ENCODE measurements at places on chromosomes 2 and 18.

DNA sequence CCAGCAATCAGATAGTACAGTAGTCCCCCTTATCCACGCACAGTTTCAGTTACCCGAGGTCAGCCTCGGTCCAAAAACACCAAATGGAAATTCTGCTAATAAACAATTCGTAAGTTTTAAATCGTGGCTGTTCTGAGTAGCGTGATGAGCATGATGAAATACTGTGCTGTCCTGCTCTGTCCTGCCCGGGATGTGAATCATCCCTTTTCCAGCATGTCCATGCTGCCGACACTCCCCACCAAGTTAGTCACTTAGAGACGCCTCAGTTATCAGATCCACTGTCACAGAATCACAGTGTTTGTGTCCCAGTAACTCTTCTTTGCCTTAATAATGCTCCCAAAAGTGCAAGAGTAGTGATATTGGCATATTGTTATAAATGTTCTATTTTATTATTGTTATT lies 62.1 kb downstream of the MEX3C start:
- no peak for DNase-seq

DNA sequence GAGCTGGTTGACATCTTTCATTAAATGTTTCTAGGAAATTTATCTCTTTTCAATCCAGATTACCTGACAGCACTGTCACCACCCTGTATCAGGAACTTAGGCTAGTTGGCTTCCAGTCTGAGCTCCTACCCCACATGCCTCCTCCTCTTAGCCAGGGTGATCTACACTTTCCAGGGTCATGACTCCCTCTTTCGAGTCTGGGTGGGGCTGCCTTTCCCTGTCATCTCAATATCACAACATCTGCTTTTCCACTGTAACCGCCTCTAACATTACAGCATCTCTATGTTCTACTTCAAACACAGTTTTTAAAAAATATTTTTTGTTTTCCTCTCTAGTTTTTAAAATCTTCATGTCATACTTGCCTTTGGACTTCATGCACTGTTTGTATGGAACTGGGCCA lies 129.2 kb downstream of the RBMS1 start:
- DNase-seq: no peak

- DNase-seq: no peak
Observed at GRCh38 chr2:220078439-220078838, 451.0 kb downstream of the SLC4A3 start.

DNA sequence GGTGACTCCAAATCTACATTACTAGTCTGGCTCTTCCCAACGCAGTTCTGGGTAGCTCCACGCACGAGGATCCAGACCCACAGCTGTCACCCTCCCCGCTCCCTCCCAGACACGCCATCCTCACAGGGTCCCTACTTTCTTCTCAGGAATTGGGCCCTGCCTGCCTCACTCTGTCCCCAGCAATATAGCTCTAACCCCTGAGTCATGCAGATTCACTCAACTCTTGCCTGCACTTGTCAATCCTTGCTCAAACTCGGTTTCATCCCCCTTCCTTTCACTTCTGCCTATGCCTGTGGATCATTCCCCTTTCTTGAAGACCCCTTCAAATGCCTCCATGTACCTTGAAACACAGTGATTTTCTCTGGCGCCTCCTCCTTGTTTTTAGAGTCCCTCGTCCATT lies 5.0 kb downstream of the ST8SIA5 start:
- DNase-seq: no peak

- DNase-seq: no peak
Observed at GRCh38 chr2:241509155-241509784, 886 bp upstream of the STK25 start.

GRCh38 chr2:143070704-143071103 lies 58.5 kb upstream of the ARHGAP15 start:
- DNase-seq: no peak

DNA sequence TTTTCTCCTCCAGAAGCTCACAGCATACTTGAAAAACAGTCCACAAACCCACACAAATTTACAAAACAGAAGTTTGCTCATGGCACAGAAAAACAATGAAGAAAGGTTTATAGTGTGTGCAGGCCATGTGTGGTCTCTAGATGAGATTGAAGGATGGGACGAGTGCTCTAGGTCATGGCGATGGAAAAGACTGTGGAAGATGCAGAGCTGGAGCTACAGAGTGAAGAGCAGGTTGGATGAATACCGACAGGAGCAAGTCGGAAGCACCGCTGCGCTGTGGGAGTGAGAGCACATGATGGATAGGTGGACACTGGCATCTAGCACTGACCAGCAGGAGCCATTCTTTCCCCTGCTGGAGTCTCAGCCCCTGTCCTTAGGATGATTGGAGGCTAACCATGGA lies 534.7 kb upstream of the RAB6C start:
- no peak for DNase-seq

- DNase-seq: no peak
Observed at GRCh38 chr2:95525294-95526035, 40.9 kb upstream of the TRIM43B start.

- no peak for DNase-seq
Observed at GRCh38 chr2:173943738-173944137, 21.4 kb downstream of the SP3 start.

DNA sequence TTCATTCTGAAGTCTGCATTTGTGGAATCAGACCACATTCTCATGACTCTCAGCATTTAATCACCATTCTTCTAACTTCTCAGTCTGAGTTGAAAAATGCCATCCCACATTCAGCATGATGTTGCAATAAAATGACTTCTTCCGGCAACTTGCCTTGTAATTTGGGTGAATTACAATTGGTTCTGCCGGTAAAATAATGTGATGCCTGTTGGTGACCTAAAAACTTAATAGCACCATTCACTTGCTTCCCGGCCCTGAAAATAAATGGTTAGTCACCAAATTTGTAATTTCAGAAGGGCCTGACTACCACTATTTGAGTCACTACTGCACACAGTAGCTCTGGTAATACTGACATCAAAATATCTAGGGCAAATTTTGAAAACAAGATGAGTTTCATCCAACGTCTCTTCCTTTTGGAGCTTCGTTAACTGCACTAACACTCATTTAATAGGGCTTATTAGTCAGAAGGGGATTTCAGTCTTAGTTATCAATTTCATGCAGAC lies 637.1 kb upstream of the CHAC2 start:
- DNase-seq: no peak

DNA sequence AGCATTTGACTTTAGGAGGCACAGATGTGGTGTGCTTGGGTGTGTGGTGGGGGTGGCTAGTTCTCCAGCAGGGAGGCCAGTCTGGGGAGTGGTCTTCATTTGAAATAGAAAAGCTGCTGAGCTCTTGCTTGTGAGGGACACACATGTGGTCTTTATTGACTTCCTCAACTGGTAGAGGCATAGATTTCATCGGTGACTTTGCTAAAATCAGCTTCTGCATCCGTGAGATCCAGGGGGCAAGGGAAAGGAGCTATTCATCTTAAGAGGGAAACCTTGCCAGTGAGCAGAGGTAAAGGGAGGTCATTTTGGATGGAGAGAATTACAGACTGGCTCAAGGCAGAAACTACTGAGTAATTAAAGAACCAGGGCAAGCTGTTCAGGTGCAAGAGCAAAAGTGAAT lies 4.7 kb downstream of the MAPRE3 start:
- no peak for DNase-seq

DNA sequence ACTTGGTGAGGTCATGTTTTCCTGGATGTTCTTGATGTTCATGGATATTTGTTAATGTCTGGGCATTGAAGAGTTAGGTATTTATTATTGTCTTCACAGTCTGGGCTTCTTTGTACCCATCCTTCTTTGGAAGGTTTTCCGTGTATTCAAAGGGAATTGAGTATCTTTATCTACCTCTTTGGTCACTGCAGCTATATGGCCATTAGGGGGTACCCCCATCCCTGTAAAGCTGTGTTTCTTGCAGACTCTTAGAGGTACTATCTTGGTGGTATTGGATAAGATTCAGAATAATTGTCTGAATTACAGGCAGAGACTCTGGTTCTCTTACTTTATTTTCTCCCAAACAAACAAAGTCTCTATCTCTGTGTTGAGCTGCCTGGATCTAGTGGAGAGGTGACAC lies 401.6 kb upstream of the FSIP2 start:
- DNase-seq: no peak

DNA sequence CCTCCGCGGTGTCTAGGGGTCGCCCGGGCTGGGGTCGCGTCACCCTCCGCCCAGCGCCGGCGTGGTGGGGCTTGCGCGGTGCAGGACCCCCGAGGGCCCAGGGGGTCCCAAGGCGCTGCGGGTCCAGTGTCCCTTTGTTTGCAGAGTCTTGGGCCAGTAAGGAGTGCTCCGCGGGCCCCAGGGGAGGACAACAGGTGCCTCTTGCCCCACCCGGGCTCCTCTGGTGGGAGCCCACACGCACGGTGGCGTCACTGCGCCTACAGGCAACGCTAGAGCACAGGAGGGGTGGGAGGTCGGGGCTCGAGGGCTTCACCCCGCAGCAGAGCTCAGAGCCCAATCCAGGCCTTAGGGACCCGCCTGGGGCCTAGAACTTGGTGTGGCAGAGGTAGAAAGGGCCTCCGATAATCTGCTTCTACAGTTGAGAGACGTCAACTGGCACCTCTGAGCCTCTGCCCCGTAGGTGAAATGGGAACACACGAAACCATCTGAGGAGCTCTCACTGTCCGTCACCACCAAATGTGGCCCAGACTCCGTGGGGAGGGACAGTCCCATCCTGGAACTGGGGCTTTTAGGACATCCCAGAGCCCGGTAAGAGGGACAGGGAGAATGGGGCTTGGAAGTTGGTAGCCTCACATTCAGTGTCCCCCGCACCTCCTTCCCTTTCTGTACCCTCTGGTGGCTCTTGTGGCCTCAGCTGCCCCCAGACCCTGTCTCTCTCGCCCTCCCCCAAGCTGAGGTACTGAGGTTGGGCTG lies 1.4 kb downstream of the ARID5A start:
- peak; percentile 74 for DNase-seq

- no peak for DNase-seq
Observed at GRCh38 chr2:31469648-31470047, 55.1 kb upstream of the XDH start.

- DNase-seq: no peak
Observed at GRCh38 chr2:208183526-208183925, 6.3 kb downstream of the C2orf80 start.

GRCh38 chr2:10413991-10414451 lies 34.1 kb downstream of the ODC1 start:
- peak; percentile 27 for DNase-seq

- no peak for DNase-seq
Observed at GRCh38 chr2:225317186-225317585, 82.3 kb upstream of the NYAP2 start.

DNA sequence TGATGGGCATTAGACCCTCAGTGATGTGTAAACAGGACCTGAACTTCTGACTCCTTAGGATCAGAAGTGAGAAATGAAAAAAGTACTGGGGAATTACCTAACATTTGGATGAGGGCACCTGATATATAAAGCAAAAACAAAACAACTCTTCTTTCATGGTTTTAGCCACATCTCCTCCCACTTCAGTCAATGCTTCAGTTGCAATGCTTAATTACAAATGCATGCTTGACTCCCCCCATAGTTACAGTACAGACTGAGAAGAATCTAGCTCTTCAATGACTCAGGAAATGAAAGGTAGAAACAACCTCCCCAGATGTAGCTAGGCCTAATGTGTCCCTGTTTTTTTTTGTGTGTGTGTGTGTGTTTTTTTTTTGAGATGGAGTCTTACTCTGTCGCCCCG lies 276.8 kb upstream of the POU3F3 start:
- no peak for DNase-seq

GRCh38 chr2:157971702-157972101 lies 95.6 kb upstream of the ACVR1 start:
- DNase-seq: no peak

DNA sequence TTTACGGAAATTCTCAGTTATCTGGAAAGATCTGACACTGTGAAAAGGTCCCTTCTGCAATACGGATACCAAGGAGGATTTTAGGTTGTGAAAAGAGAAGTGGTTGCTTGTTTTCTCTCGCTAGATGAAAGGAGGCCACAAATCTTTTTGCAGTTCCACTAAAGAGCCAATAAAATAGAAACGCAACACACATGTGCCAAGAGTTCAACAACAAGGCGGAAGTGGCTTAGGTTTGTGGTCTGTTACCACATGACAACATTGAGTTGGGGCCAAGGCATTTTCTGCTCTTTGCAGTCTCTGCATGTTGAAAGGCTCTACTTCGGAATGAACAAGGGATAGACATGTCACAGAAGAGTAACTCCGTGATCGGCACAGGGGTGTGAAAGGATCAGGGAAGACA lies 115.7 kb upstream of the OSR1 start:
- DNase-seq: peak; percentile 71

GRCh38 chr18:841647-842370 lies 29.8 kb upstream of the YES1 start:
- DNase-seq: no peak

- DNase-seq: no peak
Observed at GRCh38 chr2:124308319-124309062, 283.4 kb downstream of the CNTNAP5 start.

DNA sequence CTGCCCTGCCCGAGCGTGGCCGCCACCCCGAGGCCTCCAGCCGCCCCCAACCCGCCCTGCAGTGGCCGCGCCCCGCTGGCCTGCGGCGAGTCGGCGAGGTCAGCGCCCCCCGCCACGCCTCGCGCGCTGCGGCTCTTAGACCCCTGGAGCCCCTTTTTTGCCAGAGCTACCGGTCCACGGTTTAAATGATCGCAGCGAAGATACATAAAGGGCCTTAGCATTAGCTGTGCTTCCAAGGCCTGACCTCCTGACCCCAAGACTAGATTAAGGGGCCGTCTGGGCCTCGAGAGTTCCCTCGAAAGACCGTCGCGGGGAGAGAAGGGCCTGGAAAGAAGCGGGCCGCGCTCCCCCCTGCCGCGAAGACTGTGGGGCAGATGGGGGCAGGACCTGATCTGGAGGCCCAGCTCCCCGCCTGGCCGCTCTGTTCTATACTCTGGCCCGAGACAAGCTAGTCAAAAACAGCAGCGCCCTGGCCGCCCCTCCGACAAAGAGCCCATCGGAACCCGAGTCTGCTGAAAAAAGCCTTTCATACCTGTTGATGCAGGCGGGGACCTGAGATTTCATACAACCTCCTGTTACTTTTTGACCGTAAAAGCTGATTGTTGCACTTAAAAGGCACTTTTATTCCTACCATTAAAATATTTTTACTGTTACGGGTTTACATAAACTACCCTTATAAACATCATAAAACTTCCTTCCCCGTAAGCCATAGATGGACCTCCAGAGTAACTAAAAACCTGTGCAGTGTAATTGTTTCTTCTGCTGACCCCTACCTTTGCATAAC lies 68.7 kb upstream of the PSMD14 start:
- no peak for DNase-seq

GRCh38 chr18:1353025-1353424 lies 448.4 kb downstream of the ADCYAP1 start:
- DNase-seq: no peak

DNA sequence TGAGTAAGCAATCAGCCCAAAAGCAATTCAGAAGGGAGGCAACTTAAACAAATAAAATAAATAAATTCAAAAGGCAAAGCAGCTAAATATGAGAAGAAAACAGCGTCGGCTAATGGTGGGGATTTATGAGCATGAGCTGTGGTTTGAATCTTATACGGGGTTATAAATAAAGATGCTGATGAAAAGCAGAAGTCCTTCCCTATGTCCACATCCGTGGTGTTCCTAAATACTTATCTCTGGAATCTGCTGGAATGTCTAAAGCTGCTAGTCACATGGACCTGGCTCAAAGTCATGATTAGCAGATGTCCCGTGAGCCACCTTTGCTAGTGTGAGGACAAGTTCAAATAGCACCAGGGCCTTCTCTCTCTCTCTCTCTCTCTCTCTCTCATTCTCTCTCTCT lies 33.8 kb downstream of the SMIM21 start:
- DNase-seq: no peak

Data from activated CD8-positive, alpha-beta T cell treated with anti-CD3 and anti-CD28 coated beads for 36 hours (primary cell).